ENCODE measurements at places on chromosomes 2 and 18.

GRCh38 chr18:50268022-50268747, 1.9 kb upstream of the CFAP53 start:
- peak; percentile 62 for DNase-seq

- no peak for DNase-seq
Measured at GRCh38 chr2:156077041-156077742, 255.3 kb downstream of the NR4A2 start.

DNA sequence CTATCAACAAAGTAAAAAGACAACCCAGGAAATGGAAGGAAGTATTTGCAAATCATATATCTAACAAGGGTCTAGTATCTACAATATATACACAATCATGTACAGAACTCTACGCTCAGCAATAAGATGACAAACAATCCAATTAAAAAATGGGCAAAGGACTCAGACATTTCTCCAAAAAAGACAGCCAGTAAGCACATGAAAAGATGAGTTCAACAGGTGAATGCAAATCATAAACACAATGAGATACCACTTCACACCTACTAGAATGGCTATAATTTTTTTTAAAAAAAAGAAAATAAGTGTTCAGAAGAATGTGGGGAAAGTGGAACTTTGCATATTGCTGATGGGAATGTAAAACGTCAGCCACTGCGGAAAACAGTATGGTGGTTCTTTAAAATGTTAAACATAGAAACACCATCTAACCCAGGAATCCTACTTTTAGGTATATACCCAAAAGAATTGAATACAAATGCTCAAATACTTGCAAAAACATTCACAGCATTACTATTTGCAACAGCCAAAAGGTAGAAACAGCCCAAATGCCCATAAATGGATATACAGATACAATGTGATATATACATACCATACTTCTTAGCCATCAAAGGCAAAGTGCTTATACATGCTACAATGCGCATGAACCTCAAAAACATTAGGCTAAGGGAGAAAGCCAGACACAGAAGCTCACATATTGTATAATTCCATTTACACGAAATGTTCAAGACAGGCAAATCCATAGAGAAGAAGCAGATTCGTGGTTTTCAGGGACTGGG, 121.2 kb downstream of the CABYR start:
- no peak for DNase-seq

DNA sequence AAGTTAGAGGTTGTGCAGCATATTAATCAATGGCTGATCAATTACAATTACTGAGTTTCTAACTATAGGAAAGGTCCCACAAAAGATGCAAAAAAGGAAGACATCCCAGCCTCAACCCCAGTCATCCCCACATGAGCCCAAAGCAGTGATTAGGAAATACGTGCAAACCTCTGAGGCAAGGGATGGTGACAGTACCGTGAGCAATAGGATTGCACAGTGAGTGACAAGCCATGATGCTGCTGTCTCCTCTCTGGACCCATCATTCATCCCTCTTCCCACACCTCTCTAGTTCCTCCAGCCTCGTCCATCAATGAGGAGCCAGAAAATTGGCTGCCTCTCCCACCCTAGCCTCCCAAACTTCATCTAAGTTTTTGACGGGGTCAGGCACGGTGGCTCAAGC, 4.0 kb upstream of the SLC11A1 start:
- no peak for DNase-seq

GRCh38 chr2:238771218-238771617, 76.7 kb upstream of the TWIST2 start:
- DNase-seq: no peak

DNA sequence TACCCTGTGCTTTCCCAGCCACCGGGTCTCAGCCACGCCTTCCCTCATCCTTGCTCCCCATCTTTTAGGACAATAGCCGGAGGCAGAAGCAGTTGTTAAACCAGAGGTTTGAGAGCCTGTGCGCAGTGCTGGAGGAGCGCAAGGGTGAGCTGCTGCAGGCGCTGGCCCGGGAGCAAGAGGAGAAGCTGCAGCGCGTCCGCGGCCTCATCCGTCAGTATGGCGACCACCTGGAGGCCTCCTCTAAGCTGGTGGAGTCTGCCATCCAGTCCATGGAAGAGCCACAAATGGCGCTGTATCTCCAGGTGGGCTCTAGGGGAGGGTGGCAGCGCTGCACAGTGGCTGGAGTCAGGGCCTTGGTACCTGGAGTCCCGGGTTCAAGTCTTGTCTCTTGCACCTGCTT, 2.7 kb downstream of the UCN start:
- no peak for DNase-seq

- DNase-seq: no peak
Measured at GRCh38 chr2:201882353-201883090, 76.2 kb downstream of the CDK15 start.

- no peak for DNase-seq
Measured at GRCh38 chr2:121810959-121811853, 55.8 kb downstream of the TSN start.

DNA sequence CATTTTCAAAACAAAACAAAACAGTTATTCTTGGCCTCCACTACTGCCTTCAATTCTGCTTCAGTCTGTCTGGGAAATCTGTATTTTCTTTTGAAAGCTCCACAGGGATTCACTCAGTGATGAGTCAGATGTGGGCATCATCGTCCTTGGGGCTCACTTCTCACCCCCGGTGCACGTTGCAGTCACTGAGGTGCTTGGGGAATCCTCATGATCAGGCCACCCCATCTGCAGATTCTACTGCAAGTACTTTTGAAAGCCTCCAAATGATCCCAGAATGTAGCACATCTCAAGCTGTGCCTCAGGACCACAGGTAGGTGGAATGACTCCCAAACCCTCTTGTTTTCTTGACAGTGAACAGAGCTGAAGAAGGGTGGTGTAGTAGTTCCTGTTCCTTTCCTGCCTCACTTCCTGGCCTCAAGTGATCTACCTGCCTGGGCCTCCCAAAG, 34.3 kb downstream of the LPIN2 start:
- DNase-seq: no peak

- DNase-seq: no peak
Measured at GRCh38 chr2:154350911-154351310, 347.6 kb upstream of the KCNJ3 start.

DNA sequence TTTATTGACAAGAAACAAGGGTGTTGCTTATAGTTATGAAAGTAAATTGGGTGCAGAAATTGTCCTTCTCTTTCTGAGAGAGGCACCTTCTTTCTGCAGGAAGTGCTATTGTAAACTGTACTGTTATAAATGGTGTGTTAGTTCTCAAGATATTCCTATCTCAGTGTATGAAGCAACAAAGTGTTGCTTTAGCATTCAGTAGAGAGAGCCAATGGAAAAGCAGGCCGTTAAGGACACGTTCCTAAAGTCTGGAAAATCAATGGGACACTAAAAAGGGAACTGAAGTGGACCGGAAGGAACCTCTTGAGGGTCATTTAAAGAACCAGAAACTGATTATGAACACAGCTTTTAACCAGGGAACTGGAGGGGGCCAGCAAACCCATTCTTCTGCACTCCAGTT, 510.0 kb upstream of the ZEB2 start:
- DNase-seq: no peak

- no peak for DNase-seq
Measured at GRCh38 chr2:231212329-231212845, 14.0 kb downstream of the ARMC9 start.

DNA sequence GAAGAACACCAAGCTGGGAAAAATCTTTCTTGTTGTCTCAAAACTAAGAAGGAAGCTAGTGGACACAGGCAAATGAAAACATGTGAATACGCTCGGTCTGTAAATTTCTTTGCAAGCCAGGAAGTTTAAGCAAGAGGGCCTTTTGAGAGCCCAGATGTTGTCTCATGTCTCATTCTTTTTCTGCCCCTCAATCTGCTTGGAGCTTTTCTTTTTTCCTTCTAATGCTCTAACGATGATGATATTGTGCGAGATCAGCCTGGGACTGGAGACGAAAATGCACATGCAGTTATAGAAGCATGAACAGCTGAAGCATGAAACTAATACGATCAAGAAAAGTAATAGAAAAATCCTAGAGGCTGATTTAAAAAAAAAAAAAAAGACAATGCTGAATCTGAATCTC, 138.6 kb upstream of the CHAC2 start:
- no peak for DNase-seq

GRCh38 chr18:22018366-22018765, 151.0 kb upstream of the GATA6 start:
- DNase-seq: no peak

DNA sequence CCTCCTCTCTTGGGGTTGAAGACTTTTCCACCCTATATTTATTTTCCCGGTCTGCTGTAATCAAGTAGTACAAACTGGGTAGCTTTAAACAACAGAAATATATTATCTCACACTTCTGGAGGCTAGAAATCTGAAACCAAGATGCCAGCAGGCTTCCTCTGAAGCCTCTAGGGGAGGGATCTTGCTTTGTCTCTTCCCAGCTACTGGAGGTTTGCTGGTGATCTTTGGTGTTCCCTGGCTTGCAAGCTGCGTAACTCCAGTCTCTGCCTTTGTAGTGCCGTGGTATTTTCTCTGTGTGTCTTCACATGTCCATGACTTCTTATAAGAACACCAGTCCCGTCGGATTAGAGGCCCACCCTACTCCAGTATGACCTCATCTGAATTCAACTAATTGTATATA, 44.4 kb downstream of the MYO3B start:
- no peak for DNase-seq

Measured in stimulated activated CD8-positive, alpha-beta memory T cell treated with anti-CD3 and anti-CD28 coated beads, Interleukin-15, amount 100 ng/mL, for 24 hours (primary cell).